Kidney glomerular epithelial cell (primary cell): ENCODE measurements at places on chromosomes 4 and X.
A peak's percentile ranks its signal among the peaks of the same experiment; 100 is the strongest.

- DNase-seq: no peak
Observed at GRCh38 chr4:8886612-8887406, 15.2 kb upstream of the HMX1 start.

DNA sequence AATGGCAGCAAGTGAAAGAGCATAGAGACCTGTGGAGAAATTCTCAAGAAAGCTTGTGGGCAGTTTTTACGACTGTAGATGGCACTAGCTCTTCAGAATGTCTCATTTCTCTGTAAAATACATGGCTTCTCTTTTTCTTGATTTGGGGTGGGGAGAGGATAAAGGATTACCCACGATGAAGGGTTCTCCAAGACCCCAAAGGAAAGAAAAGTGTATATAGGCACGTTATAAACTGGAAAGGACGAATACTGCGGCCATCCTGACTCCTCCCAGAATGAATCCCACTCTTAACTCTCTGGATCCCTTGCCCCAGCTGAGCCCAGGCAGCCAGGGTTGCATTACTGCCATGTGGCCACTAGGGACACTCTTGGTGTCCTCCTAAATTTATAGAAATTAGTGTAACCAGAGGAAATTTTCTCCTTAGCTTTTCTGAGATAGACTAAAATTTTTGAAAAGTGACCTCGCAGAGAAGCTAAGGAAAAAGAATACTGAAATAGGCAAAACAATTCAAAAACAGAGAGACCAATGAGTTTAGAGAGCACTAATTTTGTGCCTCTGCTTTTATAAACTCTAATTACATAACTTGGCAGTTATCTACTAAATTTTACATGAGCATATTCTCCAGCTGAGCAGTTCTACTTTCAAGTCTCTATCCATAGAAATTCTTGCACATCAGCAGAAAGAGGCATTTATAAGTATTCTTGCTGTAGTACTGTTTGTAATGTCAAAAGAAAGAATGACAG lies 37.8 kb upstream of the PCDH19 start:
- no peak for DNase-seq

- DNase-seq: no peak
Observed at GRCh38 chrX:42869659-42870476, 91.9 kb upstream of the PPP1R2C start.

- no peak for DNase-seq
Observed at GRCh38 chr4:156223985-156224384, 270.3 kb upstream of the CTSO start.

GRCh38 chrX:115330498-115331168 lies 41.1 kb downstream of the LUZP4 start:
- DNase-seq: peak; percentile 16

GRCh38 chr4:154018659-154019058 lies 229.8 kb upstream of the SFRP2 start:
- DNase-seq: no peak

GRCh38 chrX:156003486-156004185 lies 6.1 kb downstream of the IL9R start:
- DNase-seq: no peak

GRCh38 chr4:162450531-162451035 lies 286.8 kb upstream of the FSTL5 start:
- DNase-seq: no peak

DNA sequence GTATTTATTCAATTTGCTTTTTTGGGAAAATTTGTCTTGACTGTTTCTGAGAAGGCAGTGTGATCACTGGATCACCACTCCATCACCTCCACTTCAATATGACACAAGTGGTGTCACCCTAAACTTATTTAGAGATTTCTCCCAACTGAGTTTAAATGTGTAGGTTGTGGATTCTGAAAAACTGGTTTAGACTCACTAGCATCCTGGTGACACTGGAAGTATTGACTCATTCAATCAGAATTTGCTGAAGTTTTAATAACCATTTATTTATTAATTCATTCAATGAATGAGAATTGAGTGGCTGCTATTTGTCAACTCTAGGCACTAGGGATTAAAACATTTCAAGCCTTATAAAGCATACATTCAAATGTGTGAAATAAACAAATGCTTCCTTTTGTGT lies 819.1 kb upstream of the EPHA5 start:
- DNase-seq: no peak

DNA sequence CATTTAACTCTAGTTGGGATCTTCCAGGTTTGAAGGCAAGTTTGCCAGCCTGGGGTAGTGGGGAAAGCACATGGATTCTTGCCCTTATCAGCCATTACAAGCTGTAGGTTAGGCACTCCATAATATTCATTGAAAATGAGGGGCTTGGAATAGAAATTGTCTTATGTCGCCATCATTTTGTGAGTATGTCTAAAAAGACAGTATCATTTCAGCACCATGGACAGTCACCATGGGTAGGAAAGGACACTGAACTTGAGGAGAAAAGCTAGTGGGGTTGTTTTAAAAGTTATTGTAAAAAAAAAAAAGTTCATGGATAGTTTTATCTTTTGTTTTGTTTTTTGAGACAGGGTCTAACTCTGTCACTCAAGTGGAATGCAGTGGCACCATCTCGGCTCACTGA lies 356.1 kb downstream of the HNRNPD start:
- DNase-seq: peak; percentile 3

DNA sequence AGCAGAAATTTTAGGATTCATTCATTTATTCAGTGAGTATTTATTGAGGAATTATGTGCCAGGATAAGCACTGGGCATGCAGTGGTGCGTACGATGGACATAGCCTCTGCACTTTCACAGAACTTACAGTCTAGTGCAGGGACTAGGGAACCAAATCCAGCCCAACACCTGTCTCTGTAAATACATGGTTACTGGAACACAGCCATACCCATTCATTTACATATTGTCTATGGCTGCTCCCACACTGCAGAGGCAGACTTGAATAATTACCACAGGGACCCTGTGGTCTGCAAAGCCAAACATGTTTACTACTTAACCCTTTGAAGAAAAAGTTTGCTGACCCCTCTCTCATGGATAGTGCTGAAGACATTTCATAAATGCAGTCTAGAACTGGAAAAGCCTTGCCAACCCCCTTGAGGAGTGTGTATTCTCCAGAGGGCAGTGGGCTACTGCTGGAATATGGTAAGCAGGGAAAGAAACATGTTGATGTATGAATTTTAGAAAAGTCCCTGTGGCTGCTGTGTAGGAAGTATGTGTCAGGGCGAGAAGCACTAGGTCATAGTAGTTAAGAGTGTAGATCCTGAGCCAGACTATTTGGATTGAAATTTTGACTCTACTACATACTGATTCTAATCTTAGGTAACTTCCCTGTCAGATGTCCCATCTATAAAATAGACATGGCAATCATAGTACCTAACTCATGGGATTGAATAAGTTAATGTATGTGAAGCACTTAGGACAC lies 75.5 kb downstream of the GALNT7 start:
- no peak for DNase-seq

GRCh38 chr4:161799710-161800109 lies 364.1 kb downstream of the FSTL5 start:
- DNase-seq: no peak

DNA sequence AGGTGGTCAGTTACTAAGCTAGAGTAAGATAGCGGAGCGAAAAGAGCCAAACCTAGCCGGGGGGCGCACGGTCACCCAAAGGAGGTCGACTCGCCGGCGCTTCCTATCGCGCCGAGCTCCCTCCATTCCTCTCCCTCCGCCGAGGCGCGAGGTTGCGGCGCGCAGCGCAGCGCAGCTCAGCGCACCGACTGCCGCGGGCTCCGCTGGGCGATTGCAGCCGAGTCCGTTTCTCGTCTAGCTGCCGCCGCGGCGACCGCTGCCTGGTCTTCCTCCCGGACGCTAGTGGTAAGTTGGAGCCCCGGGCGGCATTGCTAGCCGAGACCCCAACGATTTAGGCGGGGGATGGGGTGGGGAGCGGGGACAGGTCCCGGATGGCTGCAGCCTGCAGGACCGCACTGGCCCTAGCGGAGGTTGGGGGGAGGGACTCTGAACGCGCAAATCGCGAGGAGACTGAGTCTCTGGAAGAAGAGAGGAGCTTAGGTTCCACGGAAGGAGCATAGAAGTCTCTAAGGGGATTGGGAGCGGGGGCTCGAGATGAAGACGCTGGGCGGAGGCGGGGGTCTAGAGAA lies 573 bp downstream of the HTR2C start:
- no peak for DNase-seq

DNA sequence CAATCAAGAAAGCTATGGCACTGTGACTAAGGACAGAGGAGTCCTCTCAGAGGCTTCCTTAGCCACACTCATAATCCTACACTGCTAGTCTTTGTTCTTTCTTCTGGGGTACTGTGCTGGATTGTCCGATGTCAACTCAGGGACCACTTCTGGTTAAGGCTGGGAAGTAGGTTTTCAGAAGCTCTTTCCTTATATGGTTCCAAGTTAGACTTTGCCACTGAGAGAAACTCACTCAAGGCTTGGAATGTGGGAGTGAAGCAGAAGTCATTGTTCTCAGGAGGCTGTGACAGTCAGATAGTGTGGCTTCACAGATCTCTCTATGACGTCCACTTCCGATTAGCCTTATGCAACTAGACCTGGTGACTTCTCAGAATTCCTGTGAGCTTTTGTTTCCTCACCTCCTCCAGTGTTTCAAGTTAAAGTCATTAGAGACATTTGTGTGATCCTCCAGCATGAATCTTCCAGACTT lies 317.3 kb upstream of the F9 start:
- DNase-seq: no peak

DNA sequence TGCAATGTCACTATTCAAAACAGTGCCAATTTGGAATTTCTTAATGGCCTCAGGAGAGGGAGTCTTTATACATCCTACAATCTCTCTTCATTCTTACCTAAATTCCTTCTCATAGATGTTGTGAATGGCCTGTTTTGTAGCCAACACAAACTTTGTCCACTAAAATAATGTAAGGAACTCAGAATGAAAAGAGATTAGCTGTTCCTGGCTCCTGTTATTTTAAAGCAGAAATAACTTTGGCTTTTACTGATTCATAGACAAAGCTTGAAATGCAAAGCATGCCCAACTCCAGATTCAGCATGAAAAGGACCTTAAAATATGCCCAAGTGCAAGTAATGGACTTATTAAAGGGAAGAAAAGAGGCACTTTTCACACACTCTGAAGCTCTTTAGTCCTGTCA lies 146.0 kb upstream of the GPC4 start:
- DNase-seq: no peak

GRCh38 chr4:182724414-182724813 lies 192.8 kb downstream of the DCTD start:
- DNase-seq: no peak

DNA sequence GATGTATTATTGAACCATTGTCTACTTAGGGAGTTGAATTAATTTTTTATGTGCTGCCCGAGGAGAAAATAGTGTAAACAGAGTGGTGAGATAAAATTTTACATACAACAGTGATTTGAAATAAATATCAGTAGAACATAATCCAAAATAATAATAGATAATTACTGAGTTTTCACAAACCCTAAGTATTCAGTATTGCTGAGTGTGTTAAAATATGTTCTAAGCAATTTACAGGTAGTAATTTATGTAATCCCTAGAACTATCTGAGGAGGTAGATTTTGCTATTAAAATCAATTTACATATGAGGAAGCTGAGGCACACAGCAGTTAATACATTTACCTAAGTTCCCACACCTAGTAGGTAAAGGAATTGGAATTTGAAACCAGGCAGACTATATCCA lies 134.7 kb upstream of the FAT1 start:
- DNase-seq: no peak

DNA sequence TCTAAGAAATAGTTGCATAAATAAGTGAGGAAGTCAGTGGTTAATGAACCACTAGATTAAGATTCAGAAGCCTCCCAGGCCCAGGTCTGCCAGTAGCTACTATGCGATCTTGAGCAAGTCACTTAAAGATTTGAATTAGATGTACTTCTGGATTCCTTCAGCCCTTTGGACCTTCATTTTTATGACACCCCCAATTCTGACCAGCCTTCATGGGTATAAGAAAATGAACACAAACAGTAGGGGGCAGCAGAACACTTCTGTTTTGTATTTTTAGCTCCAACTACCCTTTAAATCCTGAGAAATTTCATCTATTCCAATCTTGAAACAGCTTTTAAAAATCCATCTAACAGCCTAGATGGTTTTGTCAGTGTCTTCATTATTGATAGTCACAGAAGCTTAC lies 19.0 kb downstream of the TMEM47 start:
- no peak for DNase-seq

DNA sequence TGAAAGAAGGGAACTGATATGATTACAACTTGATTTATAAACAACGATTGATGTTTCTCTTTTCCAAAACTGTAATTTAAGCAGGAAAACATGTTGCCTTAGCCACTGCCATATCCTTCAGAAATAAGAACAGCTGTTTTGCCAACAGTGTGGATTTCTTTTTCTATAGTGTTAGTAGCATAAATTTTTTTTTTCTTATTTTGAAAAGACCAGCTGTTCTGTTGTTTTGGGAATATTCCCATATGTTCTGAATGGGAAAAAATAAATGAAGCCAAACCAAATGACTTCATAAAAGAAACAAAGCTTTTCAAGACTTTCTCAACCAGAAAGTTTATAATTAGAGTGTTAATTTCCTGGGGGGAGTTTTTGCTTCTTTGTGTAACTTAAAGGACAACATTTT lies 83.9 kb upstream of the ARHGAP24 start:
- no peak for DNase-seq

- DNase-seq: peak; percentile 65
Observed at GRCh38 chr4:67713529-67714247, 12.7 kb upstream of the UBA6 start.

DNA sequence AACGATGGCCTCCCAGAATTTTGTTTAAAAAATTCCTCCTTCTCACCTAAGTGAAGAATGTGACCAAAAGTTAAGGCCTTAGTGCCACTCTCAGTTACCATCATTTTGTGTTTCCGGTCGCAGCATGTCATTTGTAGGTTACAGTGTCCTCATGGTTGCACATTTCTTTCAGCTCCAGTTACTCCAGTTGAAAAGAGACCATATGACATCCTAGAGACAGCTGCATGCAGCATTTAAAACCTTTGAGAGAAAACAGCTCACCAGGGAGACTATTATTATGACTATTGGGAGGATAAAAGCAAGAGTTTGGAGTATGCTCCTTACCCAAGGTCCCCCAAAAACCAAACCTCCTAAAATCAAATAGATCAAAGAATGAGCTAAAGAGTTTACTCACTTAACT lies 45.8 kb downstream of the MGARP start:
- DNase-seq: no peak

GRCh38 chrX:69094977-69095669 lies 70.1 kb downstream of the PJA1 start:
- no peak for DNase-seq

DNA sequence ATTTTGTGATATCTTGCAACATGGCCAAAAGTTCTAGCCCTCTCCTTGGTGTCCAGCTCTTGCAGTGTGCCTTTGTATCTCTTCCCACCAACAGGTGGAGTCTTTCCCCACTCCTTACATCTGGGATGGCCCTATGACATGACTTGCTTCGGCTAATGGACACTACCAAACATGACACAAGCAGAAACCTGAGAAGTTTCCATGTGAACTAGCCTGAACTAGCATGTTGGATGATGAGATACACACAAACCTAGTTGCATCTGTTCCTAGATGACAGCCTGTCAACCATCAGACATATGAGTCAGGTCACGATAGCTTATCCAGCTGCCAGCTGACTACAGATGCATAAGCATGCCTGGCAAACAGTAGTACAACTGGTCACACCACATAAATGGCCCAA lies 207.5 kb upstream of the FTHL17 start:
- peak; percentile 17 for DNase-seq
